ENCODE measurements at places on chromosomes 4 and X. TPM values are rescaled to one million over a fixed set of nuclear protein-coding genes. Genes with fewer than 3 reads are reported as not detected.

Gene KLHL34
- total RNA-seq: not detected

Gene NAT8L
- 1.6 TPM for total RNA-seq

Gene IL3RA
- 2.8 TPM for total RNA-seq

Gene AMTN
- total RNA-seq: not detected

Gene PAGE2B
- not detected for total RNA-seq

Gene LAMTOR3
- total RNA-seq: 31.0 TPM

Gene CCNB3
- 0.20 TPM for total RNA-seq

Gene NAA15
- total RNA-seq: 20.5 TPM

Gene KLHL13
- total RNA-seq: 0.88 TPM

Gene LAS1L
- 14.1 TPM for total RNA-seq

Gene CLDN34
- total RNA-seq: not detected

Gene CPZ
- 33.6 TPM for total RNA-seq

Gene ABCD1
- 11.8 TPM for total RNA-seq

Gene RAB33A
- total RNA-seq: 0.15 TPM

Gene NOX1
- total RNA-seq: not detected

Gene GJB1
- total RNA-seq: not detected

Gene UGT2A1
- not detected for total RNA-seq

Gene ALAS2
- total RNA-seq: not detected

Gene INPP4B
- total RNA-seq: 1.6 TPM

Gene SLC10A4
- total RNA-seq: not detected

Gene POLN
- 3.1 TPM for total RNA-seq

Gene GRID2
- not detected for total RNA-seq

Gene GIMD1
- not detected for total RNA-seq

Gene CYBB
- total RNA-seq: not detected

Gene SPATA18
- total RNA-seq: 16.4 TPM

Gene BTK
- not detected for total RNA-seq

Gene LRCH2
- total RNA-seq: 2.0 TPM

Gene S100P
- total RNA-seq: not detected

Gene WDR17
- total RNA-seq: 0.06 TPM

Gene BEND2
- not detected for total RNA-seq

Gene UPF3B
- total RNA-seq: 3.4 TPM

Gene HELT
- total RNA-seq: not detected

Gene MAGEA9B
- total RNA-seq: not detected

Gene TASL
- total RNA-seq: not detected

Gene PABPC1L2A
- not detected for total RNA-seq

Gene MTNR1A
- not detected for total RNA-seq

Gene HOPX
- total RNA-seq: not detected

Gene MMRN1
- total RNA-seq: 0.83 TPM

Gene NLGN3
- total RNA-seq: 0.10 TPM

Gene RAB9B
- 1.7 TPM for total RNA-seq

Gene ZNF157
- not detected for total RNA-seq

Gene LUZP4
- not detected for total RNA-seq

Gene HTN3
- total RNA-seq: not detected

Gene FAM236A
- total RNA-seq: not detected

Gene GSPT2
- 6.1 TPM for total RNA-seq

Gene MGARP
- 7.6 TPM for total RNA-seq

Gene PRKG2
- 4.1 TPM for total RNA-seq

Gene ARR3
- not detected for total RNA-seq

Gene UBQLN2
- 22.9 TPM for total RNA-seq

Gene SCARB2
- 194 TPM for total RNA-seq

Gene BST1
- 9.5 TPM for total RNA-seq

Gene TAB3
- total RNA-seq: 12.2 TPM

Gene SPP1
- total RNA-seq: not detected

Gene RPA4
- total RNA-seq: 0.20 TPM

Gene TTC29
- not detected for total RNA-seq

Measured in cardiac ventricle fibroblast (primary cell).